Karpas-422 (cell line): ENCODE measurements at places on chromosomes 5 and 9. TPM values are rescaled to one million over a fixed set of nuclear protein-coding genes. Genes with fewer than 3 reads are reported as not detected.

GRCh38 chr9:126678989-126679388 lies 65.3 kb downstream of the LMX1B start:
- DNase-seq: no peak

DNA sequence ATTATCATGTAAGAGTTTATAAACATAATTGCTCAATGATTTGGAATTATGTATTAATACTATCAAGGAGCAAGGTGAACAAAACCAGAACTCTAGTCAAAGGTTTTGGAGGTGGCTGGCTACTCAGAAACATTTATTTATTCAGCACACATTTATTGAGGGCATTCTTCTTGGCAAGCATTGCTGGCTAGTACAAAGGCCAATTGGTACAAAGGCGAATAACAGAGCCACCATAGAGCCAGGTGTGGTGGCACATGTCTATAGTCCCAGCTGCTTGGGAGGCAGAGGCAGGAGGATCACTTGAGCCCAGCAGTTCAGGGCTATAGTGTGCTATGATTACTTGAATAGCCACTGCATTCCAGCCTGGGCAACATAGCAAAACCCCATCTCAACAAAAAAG lies 242.1 kb downstream of the CWC27 start:
- DNase-seq: no peak

DNA sequence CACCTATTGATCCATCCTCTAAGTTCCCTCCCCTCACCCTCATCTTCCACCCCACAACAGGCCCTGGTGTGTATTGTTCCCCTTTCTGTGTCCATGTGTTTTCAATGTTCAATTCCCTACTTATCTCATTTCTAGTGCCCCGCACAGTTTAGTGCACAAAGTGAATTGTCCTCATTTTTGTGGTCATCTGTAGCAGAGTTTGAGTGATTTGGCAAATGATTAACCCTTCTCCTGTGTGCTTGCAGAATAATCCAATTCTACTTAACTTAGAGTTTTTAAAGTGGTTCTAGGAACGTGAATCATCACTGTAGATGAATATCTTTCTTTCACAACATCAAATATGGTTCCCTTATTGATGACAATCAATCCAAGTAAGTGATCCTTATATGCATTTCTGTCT lies 6.3 kb upstream of the HAPLN1 start:
- DNase-seq: no peak

Gene TEX48
- total RNA-seq: not detected in 2 replicates

Gene GLRA1
- not detected in 2 replicates for total RNA-seq

GRCh38 chr9:124793015-124793541 lies 16.1 kb downstream of the OLFML2A start:
- no peak for DNase-seq

Gene SPATA6L
- total RNA-seq: 0.22 and 0.69 TPM in 2 replicates

DNA sequence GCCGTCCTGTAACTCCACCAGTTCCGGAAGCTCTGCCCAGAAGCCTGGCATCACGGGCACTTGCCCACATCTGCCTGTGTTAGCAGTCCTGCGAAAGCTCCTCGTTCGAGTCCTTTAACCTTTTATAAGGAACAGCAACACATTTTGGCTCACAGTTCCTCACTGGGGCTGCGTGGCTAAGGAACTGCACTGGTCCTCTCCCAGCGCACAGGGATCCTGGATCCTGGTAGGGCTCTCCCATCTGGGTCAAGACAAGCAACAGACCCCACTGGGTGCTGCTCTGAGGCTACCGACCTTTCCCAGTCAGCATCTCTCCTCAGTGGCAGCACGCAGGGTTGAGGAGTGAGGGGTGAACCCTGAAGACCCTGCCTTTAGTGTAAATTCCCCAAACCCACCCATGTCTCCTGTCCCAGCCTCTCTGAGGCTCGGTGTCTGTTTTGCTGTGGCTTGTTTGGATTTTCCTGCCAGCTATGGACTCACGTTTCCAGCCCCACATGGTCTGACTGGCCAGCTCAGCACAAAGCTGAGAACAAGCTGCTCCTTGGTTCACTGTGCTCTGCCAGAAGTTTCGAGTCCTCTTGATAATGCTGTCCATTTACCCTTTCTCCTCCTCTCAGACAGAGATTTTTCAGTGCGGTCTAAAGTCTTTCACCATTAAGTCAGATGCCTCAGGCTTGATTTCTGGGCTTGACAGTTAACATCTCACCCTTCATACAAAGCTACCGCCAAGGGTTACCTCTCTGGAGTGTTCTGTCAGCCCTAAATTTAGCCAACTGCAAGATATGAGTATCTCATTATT lies 80.0 kb downstream of the AK8 start:
- no peak for DNase-seq
